ENCODE measurements at places on chromosomes 1 and 21.
A peak's percentile ranks its signal among the peaks of the same experiment; 100 is the strongest.

GRCh38 chr21:32645261-32646182 lies 33.3 kb upstream of the CFAP298 start:
- no peak for DNase-seq

DNA sequence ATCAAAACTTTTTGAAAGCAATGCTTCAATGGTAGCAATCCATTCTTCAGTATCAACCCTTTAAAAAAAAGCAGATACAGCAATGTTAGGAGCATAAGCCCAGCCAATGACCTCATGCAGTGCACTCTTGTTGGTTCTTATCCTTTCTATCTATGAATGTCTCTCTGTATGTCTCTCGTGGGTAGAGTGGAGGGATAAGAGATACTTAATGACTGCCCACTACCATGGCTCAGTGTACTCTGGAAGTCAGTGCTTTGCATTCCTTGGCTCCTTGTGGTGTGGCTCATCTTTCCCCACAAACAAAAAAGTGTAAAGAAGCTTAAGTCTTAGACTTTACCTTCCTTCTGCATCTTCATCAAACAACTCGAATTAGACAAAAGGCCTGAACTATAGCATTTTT lies 50.3 kb downstream of the PCSK9 start:
- no peak for DNase-seq

DNA sequence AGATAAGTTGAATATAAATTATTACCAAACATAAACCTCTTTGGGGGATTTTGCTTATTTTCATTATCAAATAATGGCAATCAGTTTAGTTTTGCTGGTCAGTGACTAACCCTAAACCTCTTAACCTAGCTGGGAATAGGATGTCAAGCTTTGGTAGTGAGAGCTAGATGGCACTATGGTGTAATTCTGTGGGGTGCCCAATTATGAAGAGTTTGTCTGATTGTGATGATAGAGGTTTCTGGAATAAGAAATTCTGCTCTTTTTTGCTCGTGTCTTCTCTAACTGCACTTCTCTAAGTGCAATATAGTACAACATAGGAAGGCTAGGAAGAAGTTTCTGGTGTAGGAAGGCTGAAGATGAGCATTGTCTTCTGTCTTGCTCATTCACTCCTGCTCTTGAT lies 59.8 kb downstream of the XCL1 start:
- no peak for DNase-seq

GRCh38 chr1:45669379-45669778 lies 17.0 kb downstream of the GPBP1L1 start:
- no peak for DNase-seq

DNA sequence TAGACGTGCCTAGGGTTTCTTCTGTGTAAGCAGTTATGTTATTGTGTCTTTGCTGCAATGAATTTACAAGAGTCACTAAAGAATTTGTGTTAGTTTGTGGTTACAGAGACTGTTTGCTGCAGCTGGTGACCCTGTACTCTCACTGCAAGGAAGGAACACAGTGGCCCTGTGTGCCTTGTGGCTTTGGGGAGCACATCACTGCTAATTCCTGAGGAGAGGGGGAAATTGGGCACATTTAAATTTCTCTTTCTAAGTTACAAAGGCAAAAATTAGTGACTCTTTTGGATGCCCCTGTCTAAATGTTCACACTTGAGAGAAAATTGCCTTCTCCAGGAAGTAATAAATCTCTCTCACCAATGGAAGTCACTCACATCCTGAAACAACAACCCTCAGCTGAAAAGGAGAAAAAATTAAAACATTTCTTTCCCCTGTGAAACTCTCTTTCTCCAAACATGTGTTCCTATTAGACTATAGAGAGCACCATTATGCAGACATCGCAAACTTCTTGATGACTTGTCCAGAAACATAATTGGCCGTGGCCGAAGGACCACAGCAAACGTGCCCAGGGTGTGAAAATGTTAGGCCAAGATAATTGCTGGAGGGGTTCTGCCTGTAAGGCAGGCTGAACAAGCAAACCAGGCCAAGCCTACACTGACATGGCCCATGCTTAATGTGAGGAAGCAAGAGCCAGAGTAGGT lies 32.3 kb upstream of the SPAG17 start:
- DNase-seq = no peak

- DNase-seq = peak; percentile 83
These were observed 14.9 kb upstream of the ZNF683 start for GRCh38 chr1:26387447-26387846.
